NB4 (cell line): ENCODE measurements at places on chromosomes 16 and 17.

GRCh38 chr17:28711723-28712031 is at the start of gene PROCA1:
PROCA1 (minus strand) TSS chr17:28711888; CDS start chr17:28711660, 228 bp downstream.
- no peak for DNase-seq

GRCh38 chr17:62963296-62963695 is 2.7 kb upstream of the TANC2 start:
- no peak for DNase-seq

DNA sequence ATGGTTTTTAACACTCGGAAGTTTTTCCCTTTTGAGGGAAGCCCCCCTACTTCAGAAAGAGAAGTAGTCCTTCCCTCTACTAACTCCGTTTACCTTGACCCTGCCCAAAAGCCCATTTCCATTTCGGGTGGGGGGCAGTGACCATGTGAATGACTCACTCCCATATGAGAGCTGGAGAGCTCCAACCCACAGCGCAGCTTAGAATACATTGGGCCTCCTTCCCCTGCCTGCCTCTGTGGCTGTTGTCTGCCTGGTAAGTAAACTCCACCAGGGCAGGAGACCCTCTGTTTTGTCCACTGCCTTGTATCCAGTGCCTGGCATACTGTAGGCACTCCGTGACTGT is 985 bp downstream of the SGSM2 start:
- DNase-seq: peak; percentile 46

GRCh38 chr17:41894791-41895331 is 23.9 kb downstream of the ACLY start:
- no peak for DNase-seq
